ENCODE measurements at places on chromosomes 1 and 21. TPM values are rescaled to one million over a fixed set of nuclear protein-coding genes. Genes with fewer than 3 reads are reported as not detected.

The LCE2C gene
- not detected for total RNA-seq

The ZNF669 gene
- 5.8 TPM for total RNA-seq

The MMP23B gene
- total RNA-seq = 3.2 TPM

The LAMB3 gene
- 24.5 TPM for total RNA-seq

The CFHR3 gene
- not detected for total RNA-seq

The CCDC190 gene
- total RNA-seq = 2.2 TPM

The KCNE2 gene
- not detected for total RNA-seq

The CCDC17 gene
- total RNA-seq = 1.9 TPM

The OR2T35 gene
- total RNA-seq = not detected

The KCNN3 gene
- 4.8 TPM for total RNA-seq

The BTBD8 gene
- total RNA-seq = 2.4 TPM

The CDK18 gene
- 9.7 TPM for total RNA-seq

The PGLYRP3 gene
- not detected for total RNA-seq

The OR14A2 gene
- total RNA-seq = not detected

The MIS18A gene
- 7.8 TPM for total RNA-seq

The ZNF593OS gene
- not detected for total RNA-seq

The KRTAP19-3 gene
- not detected for total RNA-seq

The FAM151A gene
- not detected for total RNA-seq

The EXO5 gene
- 12.3 TPM for total RNA-seq

The OR2L2 gene
- total RNA-seq = not detected

The FAM76A gene
- total RNA-seq = 6.8 TPM

- DNase-seq = no peak
Observed at GRCh38 chr1:212568978-212569537, 39.5 kb upstream of the ATF3 start.

GRCh38 chr1:76501586-76502219 lies 365.6 kb upstream of the ST6GALNAC5 start:
- no peak for DNase-seq

DNA sequence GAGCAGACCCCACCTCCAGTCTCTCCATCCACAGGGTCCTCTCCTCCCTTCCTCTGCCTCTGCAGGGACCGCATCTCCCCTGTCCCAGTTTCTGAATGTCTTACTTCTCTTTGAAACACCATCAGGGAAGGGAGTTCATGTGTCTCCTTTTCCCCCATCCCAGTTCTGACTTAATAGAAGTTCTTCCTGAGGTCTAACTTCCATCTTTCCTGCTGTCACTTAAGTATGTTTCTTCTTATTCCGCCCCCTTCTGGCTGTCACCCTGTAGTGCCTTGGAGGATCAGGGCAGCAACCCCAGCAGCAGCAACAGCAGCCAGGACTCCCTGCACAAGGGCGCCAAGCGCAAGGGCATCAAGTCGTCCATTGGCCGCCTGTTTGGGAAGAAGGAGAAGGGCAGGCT lies 29.3 kb downstream of the MYOG start:
- no peak for DNase-seq

- DNase-seq = peak; percentile 10
Observed at GRCh38 chr1:208834381-208835096, 590.4 kb upstream of the PLXNA2 start.

DNA sequence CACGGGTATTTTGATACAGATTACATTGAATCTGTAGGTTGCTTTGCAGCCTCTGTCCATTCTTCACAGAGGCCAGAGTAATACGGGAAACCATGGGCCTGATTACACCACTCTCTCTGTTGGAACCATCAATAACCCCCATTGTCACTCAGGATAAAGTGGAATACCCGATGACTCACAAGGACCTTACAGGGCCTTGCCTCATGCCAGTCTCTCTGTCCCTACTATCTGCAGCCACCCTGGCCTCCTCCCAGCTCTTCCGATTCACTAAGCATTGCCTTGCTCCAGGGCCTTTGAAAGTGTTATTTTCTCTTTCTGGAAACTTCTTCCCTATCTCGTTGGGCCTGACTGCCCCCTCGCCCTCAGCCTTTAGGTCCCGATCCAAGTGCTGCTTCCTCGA lies 61.7 kb downstream of the HMGB4 start:
- no peak for DNase-seq

- no peak for DNase-seq
Observed at GRCh38 chr1:31759298-31760023, 4.7 kb downstream of the ADGRB2 start.

DNA sequence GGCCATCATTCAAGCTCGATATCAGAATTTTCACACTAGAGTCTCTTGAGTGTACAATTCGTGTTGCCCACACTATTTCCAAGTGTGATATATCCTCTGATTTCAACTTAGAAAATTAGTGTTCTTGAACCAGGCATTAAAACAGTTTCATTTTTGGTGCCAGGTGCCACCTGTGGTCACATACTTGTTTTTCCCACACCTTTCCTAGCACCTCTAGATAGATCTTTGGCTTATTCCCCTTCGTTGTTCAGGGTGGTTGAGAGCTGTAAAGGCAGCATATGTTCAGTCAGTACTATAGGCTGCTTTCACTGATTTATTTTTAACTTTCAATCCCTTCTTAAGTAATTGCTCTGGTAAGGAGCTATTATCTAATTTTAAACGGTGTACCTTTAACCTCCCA lies 131.1 kb downstream of the NEK7 start:
- DNase-seq = no peak

DNA sequence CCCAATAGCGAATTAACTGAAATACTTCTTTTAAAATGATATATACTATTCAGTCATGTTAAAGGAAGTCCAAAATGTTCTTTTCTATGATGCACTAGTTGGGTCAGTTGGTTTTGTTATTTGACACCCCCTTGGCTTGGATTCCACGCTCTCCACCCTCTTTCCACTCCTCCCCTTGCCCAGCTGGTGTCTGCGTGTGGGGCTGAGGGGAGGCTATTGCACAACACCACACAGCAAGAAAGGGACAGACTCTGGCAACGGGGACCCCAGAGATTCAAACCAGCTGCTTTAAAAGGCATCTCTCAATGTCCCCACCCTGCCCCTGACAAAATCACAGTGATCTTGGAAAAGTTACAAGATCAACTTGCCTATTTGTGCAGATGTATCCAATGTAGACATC lies 394.3 kb downstream of the TGFB2 start:
- no peak for DNase-seq

DNA sequence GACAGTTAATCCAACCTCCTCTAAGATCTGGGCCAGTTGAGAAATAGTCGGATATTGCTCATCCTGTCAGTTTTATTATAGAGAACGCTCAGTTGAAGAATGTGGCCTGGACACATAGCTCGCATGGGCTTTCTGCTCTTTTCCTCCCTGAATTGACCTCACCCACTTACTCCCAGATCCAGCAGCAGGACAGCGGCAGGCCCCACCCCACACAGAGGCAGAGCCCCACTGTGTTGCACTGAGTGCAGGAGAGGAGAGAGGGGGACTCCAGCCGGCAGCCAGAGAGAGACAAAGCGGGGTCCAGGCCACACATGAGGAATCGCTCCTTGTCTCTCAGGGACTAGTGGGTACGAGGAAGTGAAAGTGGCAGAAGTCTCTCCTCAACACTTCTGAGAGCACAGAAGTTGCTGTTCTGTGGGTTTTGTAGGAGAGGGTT lies 78.6 kb downstream of the LAMC1 start:
- no peak for DNase-seq

GRCh38 chr21:38478782-38479181 lies 19.5 kb downstream of the ERG start:
- DNase-seq = no peak

GRCh38 chr1:33358114-33358794 lies 37.4 kb upstream of the A3GALT2 start:
- DNase-seq = no peak

GRCh38 chr1:15345705-15346345 lies 63.9 kb upstream of the EFHD2 start:
- no peak for DNase-seq

DNA sequence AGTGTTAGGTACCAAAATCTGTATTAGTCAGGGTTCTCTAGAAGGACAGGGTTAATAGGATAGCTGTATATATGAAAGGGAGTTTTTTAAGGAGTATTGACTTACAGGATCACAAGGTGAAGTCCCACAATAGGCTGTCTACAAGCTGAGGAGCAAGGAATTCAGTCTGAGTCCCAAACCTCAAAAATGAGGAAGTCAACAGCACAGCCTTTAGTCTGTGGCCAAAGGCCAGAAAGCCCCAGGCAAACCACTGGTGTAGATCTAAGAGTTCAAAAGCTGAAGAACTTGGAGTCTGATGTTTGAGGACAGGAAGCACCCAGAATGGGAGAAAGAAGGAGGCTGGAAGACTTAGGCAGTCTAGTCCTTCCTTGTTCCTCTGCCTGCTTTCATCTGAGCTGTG lies 487.5 kb upstream of the CHRM3 start:
- no peak for DNase-seq

- no peak for DNase-seq
Observed at GRCh38 chr21:40547906-40548513, 298.9 kb downstream of the DSCAM start.

DNA sequence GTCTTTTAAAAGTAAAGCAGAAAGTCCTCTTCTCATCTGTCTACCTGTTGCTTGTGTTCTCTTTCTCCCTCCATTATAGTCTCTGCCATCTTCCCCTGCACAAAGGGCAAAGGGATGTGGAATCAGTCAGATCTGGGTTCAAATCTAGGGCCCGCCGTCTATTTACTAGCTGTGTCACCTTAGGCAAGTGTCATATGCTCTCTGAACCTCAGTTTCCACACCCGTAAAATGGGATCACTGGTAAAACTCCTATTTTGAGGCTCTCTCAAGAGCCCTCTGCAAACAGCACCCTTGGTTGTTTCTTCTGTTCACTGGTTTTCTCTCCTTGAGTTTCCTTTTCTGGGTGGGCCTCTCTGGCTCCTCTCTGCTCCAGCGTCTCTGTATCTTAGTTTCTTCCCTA lies 2.6 kb upstream of the PTPRU start:
- no peak for DNase-seq

GRCh38 chr1:178066296-178066907 lies 27.5 kb upstream of the RASAL2 start:
- DNase-seq = no peak

DNA sequence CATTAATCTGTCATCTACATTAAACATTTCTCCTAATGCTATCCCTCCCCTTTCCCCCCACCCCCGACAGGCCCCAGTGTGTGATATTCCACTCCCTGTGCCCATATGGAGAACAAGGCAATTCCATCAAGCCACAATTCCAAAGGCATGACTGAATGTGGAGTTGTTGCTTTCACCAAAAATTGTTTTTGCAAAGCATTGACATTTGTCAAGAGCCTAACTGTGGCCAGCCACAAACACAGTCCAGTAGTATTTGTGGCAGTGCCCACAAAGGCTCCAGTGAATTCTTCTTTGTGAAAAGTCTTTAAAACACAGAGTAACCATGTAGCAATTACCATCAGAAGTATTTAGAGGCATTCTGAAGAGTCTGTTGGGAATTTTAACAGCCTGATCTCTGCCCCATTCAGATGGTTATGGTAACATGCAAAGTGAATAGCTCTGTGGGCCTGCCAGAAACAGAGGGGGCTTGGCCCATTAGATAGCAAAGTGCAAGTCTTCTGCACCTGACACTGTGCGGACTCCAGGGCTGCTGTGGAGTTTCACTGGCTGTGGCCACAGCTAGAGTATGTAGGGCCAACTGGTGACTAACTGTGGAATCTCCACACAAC lies 11.6 kb upstream of the LRRC53 start:
- DNase-seq = no peak

GRCh38 chr1:93675931-93676330 lies 5.7 kb downstream of the BCAR3 start:
- no peak for DNase-seq

DNA sequence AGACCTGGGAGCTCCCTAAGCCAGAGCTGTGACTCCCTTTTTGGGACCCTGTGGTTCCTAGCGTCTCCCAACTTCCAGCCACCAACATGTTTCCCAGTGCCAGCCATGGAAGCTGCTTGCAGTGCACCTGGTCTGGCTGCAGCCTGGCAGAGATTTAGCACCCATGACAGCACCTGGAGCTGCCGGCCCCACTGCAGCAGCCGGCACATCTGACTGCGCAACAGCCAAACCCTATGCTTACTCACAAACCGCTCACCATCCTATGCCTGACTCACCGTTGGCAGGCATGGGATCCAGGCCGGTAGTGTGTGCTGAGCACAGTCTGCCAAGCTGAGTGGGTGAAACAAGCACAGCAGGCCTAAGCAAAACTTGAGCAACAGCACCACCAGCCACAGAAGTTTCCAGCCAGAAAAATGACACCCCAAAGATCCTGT lies 435.9 kb upstream of the PRMT6 start:
- no peak for DNase-seq

DNA sequence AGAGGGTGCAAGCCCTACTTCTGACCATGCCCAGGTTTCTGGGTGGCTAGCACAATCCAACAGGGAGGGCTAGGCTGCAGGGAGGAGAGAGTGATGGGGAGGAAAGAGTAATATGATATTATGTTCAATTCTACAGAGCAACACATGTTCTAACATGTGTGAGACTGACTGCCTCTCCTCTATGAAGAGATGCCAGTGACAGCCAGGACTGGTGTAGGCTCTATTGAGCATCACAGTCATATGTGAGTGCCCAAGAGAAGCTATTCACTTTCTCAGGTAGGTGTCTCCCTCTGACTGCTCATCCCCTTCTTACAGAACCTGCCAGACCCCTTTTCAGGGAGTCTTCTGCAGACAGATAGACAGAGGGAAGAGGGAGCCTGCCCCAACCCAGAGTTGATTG lies 446.1 kb downstream of the SIPA1L2 start:
- DNase-seq = no peak

GRCh38 chr21:34907461-34908418 lies 141.4 kb downstream of the RUNX1 start:
- DNase-seq = no peak

DNA sequence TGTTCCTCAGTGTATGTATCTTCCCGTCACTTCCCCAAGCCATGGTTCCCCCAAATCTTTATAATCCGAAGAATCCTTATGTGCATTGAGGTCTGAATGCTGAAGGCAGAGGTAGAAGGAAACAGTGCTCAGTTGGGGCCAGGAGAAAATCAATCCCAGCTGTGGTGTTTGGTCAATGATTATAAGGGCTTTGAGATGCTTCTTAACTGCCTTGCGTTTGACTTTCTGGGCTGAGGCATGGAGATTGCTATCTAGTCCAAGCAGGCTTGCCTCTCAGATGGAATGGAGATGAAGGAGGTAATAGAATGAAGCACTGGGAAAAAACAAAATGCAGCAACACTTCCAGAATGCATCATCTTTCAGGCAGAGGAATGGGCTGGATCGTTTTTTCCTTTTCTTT lies 3.6 kb upstream of the MAP1LC3C start:
- DNase-seq = no peak

- no peak for DNase-seq
Observed at GRCh38 chr1:229340496-229340895, 2.4 kb downstream of the CCSAP start.

GRCh38 chr1:44327679-44328491 lies 27.2 kb downstream of the ERI3 start:
- DNase-seq = peak; percentile 84

DNA sequence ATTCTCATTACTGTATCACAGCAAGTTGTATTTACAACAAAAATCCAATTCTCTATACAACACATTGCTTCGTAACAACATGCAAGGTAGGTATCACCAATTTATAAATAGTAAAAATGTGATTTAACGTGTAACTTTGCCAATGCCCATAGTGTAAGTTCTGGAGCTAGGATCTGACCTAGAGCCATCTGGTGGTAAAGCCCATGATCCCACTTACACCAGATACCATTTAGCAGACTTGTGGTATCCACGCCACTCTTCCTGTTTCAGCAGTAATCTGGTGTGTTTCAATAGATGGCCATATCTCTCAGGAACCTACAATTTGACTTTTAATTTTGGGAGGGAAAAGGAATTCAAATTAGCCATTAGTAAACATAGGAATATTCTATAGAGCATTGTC lies 10.2 kb downstream of the SETSIP start:
- no peak for DNase-seq

GRCh38 chr1:8348777-8349472 lies 31.0 kb downstream of the SLC45A1 start:
- no peak for DNase-seq

- no peak for DNase-seq
Observed at GRCh38 chr1:84347271-84347931, 45.9 kb downstream of the SAMD13 start.

All from glomerular endothelial cell (primary cell).